Fibroblast of skin of left biceps (primary cell): ENCODE measurements at places on chromosomes 1 and 21.

- DNase-seq = no peak
Measured at GRCh38 chr1:36912365-36912865, 121.9 kb downstream of the GRIK3 start.

GRCh38 chr1:210792250-210793102 lies 341.5 kb downstream of the KCNH1 start:
- DNase-seq = peak; percentile 33

- DNase-seq = no peak
Measured at GRCh38 chr1:117591252-117591651, 14.6 kb upstream of the TENT5C start.

- DNase-seq = no peak
Measured at GRCh38 chr1:68346188-68346808, 103.5 kb downstream of the RPE65 start.
